ENCODE measurements at places on chromosomes 4 and X.

GRCh38 chrX:47366041-47366722 is 4.2 kb upstream of the ZNF157 start:
- DNase-seq = peak; percentile 52

- no peak for DNase-seq
These were observed 26.3 kb downstream of the FGFBP1 start for GRCh38 chr4:15912236-15912635.

- DNase-seq = no peak
These were observed 196.9 kb upstream of the ANK2 start for GRCh38 chr4:112852601-112853000.

DNA sequence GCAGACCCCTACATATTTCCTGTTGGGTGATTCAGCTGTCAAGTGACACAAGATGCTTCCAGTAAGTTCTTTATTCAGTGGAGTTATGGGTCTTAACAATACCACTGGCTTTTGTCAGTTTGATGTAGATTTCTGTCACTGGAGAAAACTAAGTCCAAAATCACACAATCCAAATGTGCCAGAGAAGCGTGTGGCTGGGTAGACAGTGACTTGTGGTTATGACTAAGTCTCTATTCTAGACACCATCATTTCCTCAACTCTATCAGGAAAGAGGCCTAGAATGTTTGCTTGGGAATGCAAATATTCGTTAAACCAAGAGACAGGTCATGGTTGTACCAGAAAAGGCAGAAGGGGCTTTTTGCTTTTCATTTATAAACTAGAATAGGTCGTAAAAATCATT is 54.4 kb upstream of the HS3ST1 start:
- no peak for DNase-seq

DNA sequence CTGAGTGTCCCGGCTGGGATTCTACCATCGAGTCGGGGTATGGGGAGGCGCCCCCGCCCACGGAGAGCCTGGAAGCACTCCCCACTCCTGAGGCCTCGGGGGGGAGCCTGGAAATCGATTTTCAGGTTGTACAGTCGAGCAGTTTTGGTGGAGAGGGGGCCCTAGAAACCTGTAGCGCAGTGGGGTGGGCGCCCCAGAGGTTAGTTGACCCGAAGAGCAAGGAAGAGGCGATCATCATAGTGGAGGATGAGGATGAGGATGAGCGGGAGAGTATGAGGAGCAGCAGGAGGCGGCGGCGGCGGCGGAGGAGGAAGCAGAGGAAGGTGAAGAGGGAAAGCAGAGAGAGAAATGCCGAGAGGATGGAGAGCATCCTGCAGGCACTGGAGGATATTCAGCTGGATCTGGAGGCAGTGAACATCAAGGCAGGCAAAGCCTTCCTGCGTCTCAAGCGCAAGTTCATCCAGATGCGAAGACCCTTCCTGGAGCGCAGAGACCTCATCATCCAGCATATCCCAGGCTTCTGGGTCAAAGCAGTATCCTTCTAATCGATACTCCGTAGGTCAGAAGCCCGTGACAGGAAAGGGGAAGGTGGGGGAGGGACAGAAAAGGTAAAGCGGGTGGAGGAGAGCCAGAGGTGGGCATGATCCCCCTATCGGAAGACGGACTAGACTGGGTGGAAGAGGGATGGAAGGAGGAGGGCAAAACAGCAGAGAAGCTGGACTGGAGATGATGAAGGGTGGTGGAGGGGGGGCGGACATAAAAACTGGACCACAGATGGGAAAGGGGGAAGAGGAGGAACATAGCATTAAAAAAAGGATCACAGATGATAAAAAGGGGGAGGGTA is 828 bp downstream of the TSPYL2 start:
- DNase-seq = no peak

GRCh38 chrX:39728852-39729598 is 368.7 kb downstream of the BCOR start:
- DNase-seq = no peak

DNA sequence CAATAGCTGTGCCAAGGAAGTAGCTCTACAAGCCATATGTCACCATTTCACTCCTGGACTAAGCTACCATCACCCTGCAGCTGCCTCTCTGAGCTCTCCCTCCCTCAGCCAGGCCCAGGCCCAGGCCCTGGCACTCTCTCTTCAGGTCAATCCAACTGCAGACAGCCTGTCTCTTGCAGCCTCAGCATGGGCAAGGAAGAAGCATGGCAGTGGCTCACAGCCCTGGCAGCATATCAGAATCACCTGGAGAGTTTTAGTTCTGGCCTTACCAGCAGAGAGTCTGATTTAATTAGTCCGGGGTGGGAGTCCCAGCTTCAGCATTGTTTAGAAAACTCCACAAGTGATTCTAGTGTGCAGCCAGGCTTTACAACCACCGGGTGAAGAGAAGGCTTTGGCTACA is 31.5 kb downstream of the NALF2 start:
- no peak for DNase-seq

- DNase-seq = no peak
These were observed 50.8 kb downstream of the PRPS1 start for GRCh38 chrX:107678957-107679740.

DNA sequence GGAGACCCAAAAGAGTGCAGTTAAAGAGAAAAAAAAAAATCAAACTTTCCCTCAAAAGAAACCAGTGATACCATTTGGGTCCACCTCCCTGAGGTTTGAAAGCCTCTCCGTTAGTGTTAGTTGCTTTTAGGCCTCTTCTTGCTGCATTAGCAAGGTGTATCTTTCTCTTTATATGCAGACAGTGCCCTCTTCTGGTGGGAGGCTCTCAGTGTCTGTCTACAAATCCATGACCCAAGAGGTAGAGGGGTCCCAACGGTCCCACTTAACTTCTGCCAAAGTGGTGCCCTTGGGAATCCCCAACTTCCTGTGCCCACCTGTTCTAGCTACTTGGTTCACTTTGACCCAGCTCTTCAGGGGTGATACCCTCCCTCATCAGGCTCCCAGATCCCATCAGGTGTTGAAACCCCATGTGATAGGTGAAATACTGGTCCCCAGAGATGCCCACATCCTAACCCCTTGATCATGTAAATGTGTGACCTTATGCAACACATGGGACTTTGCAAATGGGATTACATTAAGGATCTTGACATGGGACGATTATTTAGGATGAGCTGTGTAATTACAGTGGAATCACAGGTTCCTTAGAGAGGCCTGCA is 63.7 kb upstream of the CD99 start:
- DNase-seq = no peak

- no peak for DNase-seq
These were observed 22.0 kb upstream of the SMIM31 start for GRCh38 chr4:164731827-164732474.

GRCh38 chr4:115437739-115438138 is 324.3 kb upstream of the NDST4 start:
- DNase-seq = no peak

- DNase-seq = no peak
These were observed 38.9 kb upstream of the CLCN4 start for GRCh38 chrX:10117864-10118377.

- no peak for DNase-seq
These were observed 11.0 kb upstream of the OTC start for GRCh38 chrX:38341442-38341841.

DNA sequence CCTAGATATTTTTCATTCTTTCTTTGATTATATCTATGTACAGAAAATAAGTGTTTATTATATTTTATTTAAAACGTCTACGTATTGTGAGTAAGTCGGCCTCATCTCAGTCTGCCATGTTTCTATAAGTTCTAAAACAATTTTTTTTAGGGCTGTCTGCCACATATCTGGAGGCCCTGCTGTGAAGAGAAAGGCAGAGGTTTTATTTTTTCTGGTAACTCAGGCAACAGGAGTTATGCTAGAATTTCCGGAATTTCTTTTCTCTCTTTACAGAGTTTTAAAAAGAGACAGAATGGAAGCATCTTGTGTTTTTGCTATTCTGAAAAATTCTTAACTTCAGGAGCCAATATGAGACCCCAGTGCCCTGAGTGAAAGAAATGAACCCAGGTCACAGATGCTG is 1124.0 kb upstream of the TENM3 start:
- DNase-seq = no peak

GRCh38 chr4:112377594-112378242 is 80.5 kb downstream of the ALPK1 start:
- DNase-seq = no peak

GRCh38 chr4:23717528-23718248 is 172.2 kb downstream of the PPARGC1A start:
- DNase-seq = no peak

DNA sequence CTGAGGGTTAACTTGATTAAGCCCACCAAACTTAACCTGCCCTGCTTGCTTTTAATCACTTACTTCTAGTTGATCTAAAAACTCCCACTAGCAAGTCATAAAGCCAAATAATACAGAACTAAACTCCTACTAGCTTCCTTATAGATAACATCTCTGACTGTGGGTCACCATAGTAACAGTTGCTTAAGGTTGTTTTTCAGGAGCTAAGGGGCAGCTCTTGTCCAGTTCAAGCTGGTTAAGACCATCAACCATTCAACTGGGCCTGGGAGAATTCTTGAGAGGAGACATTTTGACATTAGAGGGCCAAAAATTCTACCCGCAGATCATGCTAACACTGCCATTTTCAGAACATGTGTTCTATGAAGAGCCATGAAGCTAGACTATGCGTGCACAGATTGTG is 67.0 kb downstream of the UCHL1 start:
- no peak for DNase-seq

GRCh38 chr4:152939621-152940020 is 3.5 kb downstream of the FHDC1 start:
- DNase-seq = no peak

DNA sequence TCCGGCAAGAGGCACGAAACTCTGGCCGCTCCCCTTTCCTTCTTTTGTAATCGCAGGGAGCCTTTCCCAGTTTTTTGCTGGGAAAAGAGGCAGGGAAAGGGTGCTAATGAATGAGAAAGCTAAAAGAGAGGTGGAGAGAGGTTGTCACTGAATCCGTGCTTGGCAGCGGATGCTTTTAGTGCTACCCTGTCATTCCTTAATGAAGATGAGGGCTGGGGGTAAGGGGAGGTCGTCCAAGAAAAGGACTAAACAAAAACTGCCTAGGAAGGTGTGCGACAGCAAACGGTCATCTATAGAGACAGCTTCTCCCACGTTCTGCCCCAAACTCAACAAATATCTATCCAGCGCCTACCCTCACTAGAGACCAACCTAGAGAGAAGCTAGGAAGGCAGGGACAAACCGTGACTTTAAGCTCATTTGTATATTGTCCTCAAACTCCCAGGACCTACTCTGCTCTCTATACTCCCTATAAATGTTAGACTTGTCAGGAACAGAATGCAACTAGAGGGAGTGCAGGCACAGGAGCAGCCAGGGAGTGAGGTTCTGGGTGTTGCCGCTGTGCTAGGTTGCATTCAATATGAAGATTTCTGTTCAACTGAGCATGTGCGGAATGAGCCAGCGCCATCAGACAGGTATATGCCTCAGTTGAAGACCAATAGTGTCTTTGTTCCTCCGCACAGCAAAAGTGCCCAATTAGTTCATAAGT is 777 bp upstream of the CASK start:
- no peak for DNase-seq

DNA sequence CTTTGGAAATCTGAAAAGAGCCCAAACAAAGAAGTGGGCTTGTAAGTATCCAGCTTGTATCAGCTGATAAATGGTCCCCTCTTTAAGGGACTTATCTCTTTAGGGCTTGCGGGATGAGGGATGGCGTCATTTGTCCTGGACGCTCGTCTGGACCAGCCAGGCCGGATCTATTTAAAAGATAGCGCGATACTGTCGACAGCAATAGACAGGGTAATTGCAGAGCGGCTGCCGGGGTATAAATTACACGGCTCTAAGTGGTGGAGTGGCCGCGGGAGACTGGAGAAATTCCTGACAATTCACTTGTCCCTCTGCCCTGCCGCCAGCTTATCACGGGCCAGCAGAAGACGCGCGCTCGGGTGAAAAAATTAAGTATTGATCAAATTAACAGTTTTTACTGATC is 90.7 kb downstream of the FAM53A start:
- DNase-seq = no peak

- no peak for DNase-seq
These were observed 23.0 kb downstream of the KLB start for GRCh38 chr4:39429476-39430334.

DNA sequence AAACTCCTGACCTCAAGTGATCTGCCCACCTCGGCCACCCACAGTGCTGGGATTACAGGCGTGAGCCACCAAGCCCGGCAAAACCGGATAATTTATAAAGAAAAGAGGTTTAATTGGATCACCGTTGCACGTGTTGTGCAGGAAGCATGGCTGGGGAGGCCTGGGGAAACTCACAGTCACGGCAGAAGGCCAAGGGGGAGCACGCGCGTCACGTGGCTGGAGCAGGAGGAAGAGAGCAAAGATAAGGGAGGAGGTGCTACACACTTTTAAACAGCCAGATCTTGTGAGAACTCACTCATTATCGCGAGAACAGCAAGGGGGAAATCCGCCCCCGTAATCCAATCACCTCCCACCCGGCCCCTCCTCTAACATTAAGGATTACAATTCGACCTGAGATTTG is 177.9 kb upstream of the TENM3 start:
- DNase-seq = no peak
